Substantia nigra (tissue), 51 donors: ENCODE measurements at places on chromosomes 7 and 10.

GRCh38 chr7:131166066-131166465 lies 161.6 kb upstream of the MKLN1 start:
- DNase-seq, result no peak

DNA sequence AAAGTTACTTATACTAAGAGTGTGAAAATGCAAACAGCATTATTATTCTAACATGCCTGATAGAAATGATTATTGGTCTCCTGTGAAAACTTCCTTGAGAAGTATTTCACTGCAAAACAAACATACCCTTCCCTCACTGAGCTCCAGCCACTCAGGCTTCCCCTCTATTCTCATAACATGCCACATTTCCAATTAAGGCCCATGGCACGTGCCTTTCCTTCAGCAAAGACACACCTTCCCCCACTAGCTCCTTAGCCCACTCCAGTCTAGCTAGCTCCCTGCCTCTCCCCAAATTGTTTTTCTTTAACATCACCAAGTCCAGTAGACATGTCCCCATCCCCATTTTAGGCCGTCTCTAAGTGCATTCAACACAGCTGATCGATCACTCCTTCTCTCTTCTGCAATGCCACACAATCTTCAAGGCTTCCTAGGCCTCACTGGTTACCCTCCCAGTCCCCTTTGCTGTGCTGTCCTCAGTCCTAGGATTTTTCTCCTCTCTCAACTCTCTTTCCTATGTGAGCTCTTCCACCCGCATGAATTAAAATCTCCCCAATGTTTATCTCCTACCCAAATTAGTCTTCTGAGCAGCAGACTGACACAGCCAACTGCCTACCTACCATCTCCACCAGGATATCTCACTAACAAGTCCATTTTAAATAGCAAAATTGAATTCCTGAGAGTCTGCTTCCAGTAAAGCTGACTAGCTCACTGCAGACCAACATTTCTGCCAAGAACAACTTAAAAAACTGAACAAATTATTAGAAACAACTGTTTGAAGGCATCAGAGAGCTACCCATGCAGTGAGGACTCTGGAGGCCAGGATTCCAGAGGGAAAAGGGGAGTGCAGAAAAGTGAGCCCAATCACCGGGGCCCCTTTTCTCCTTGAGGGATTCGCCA lies 11.9 kb downstream of the CYTH3 start:
- no peak for DNase-seq

- DNase-seq, result no peak
Observed at GRCh38 chr7:27152816-27153442, 546 bp upstream of the HOXA3 start.

GRCh38 chr10:58844680-58845079 lies 331.8 kb upstream of the PHYHIPL start:
- no peak for DNase-seq

DNA sequence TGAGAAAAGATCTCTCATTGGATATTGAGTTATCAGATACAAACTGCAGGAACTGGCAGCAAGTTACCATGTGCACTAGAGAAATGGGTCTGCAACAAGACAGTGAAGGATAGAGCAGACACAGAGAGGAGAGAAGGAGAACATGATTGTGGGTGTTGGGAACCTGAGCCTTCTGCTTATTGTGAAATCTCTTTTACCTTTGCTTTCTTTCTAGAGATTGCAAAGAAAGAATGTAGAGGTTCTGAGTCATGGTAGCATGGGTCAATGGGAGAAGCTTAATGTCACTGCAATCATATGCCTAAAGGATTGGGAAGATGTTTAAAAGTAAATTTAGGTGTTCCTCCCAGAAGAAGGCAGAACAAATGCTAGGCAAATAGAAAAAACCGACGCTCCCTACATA lies 821.4 kb downstream of the CCSER2 start:
- no peak for DNase-seq

GRCh38 chr10:127434006-127434405 lies 115.1 kb upstream of the NPS start:
- no peak for DNase-seq

DNA sequence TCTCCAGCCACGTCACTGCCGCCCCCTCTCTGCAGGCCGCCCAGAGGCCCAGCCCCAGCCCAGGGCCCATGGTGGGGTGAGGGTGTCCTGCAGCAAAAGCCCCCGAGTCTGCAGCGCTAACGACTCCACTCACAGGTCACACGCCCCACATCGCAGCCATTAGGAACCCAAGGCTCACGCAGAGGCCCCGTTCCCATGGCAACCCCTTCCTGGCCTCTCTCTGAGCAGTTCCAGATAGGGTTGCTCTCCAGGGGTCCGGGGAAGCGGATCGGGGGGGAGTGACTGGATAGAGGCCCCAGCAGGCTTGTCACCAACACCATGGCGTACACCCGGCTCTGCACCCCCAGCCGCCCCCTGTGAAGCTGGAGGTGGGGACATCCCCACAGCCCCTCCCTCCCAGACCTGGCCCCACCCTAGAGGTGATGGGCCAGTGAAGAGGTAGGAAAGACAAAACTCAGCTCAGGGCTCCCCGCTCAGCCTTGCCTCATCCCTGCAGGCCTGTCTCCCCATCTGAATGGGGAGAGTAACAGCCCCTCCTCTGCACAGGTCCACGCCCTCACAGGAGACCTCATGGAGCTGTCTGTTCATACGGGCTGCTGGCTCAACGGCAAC lies 41.2 kb downstream of the TNRC18 start:
- DNase-seq, result no peak

GRCh38 chr7:140475747-140476333 lies 3.5 kb downstream of the MKRN1 start:
- DNase-seq, result no peak

DNA sequence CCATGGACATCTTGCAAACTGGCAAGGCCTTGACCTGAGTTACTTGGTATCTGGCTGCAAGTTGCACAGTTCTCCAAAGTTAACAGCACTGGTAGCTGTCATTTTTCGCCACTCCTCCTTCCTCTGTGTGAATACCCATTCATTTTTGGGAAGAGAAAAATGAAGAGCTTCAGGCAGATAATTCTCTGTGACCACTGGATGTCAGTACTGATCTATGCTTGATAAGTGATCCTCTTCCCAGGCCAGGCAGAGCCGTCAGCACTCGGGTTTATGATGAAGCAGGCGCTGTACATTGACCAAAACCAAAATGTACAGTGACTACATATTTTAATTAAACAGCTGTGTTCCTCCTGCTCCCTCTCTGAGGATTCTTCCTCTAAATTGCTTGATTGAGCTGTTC lies 55.9 kb upstream of the PDZD8 start:
- no peak for DNase-seq

- DNase-seq, result no peak
Observed at GRCh38 chr7:127080576-127080975, 172.2 kb downstream of the GRM8 start.

- no peak for DNase-seq
Observed at GRCh38 chr10:57627642-57628178, 640.0 kb downstream of the IPMK start.

GRCh38 chr7:135736586-135737305 lies 8.8 kb upstream of the SLC13A4 start:
- DNase-seq, result no peak

- no peak for DNase-seq
Observed at GRCh38 chr7:2668401-2668800, 19.6 kb upstream of the AMZ1 start.
